ENCODE measurements at places on chromosomes 12 and 14.
A peak's percentile ranks its signal among the peaks of the same experiment; 100 is the strongest.

DNA sequence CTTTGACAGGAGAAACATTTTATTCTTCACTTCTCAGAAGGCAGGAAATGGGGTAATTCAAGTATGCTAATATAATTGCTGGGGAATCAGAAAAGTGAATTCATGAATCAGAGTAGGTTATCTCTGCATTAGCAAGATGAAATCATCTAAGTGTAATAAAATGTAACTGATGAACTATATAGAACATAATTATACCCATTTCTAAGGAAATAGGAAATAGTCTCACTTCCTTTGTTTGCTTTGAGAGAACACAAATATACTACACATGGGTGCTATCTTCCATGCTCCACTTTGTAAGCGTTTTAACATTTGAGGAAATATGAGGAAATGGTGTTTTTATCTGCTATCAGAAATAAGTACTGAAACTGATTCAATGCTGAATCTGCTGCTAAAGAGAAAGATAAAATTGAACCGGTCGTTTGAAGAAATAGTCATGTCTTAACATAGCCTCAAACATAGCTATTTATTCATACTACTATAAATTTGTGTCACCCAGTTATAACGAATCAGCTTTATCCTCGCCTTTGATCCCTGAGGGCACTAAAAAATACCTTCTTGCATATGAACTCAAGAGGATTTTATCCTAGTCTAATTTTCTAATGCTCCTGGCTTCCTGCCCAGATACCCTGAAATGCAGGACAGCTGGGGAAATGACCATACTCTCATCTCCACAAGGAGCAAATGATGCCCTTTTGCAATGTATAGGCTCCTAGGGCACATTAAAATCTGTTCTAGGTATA is 696.0 kb downstream of the C12orf50 start:
- ATAC-seq = no peak

DNA sequence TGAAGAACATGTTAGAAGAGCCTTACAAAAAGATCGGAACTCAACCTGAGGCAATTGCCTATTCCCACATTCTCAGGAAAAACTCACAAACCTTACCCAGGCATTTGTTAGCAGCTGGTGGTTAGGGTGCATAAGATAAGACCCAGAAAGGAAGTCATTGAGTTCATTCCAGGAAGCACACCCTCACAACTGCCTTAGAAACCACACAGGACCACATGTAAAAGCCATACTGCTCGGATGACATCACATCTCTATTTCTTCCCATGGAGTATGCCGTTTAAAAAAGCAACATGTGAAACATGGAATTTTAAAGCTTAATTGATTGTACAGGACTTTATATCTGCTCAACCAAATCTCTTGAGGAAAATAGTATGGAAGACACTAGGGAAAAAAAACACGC is 411.2 kb downstream of the DAD1 start:
- ATAC-seq = peak; percentile 54

DNA sequence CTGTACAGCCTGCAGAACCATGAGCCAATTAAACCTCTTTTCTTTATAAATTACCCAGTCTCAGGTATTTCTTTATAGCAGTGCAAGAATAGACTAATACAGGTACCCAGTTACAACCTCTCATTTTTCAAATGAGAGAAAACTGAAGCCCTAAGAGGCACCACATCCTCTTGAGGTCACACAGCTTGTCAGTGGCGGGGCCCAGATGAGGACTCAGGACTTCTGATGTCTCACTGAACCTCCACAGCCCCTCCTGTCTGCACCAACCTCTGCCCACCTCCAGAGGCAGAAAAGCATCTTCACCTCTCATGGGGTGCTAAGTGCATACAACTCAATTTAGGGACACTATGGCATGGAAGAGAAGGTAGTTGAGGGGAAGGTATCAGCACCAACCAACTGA is 120.7 kb downstream of the CRACR2A start:
- peak; percentile 56 for ATAC-seq

GRCh38 chr12:68873316-68873715 is 59.7 kb downstream of the CPM start:
- ATAC-seq = no peak

DNA sequence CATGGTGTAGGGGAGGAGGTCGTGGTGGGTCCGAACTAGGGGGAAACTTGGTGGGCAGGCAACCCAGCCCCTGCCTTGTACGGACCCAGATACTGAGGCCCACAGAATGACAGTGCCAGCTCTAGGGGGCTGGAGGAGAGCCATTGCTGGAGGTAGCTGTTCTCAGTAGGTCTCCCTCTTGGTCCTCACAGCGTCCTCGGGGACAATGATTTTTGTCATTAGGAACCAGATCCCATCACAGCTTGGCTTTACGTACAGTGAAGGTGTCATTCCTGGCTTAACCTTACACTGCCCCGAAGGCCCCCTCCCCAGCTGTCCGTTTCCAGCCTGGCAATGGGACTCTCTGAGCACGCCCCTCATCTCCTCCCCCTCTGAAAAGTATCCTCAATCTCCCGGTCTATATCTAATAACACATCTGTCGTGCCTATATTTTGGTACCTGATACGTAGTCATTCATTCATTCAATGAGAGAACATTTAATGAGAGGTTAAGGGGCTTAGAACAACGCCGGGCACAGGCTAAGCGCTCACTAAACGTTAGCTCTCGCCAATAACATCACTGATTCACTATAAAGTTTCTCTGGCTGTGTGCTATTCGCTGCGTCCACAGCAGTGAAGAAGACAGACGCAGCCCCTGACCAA is 597 bp upstream of the DYNC1H1 start:
- ATAC-seq = no peak

GRCh38 chr14:82642425-82642824 is 1108.8 kb upstream of the SEL1L start:
- ATAC-seq = no peak

DNA sequence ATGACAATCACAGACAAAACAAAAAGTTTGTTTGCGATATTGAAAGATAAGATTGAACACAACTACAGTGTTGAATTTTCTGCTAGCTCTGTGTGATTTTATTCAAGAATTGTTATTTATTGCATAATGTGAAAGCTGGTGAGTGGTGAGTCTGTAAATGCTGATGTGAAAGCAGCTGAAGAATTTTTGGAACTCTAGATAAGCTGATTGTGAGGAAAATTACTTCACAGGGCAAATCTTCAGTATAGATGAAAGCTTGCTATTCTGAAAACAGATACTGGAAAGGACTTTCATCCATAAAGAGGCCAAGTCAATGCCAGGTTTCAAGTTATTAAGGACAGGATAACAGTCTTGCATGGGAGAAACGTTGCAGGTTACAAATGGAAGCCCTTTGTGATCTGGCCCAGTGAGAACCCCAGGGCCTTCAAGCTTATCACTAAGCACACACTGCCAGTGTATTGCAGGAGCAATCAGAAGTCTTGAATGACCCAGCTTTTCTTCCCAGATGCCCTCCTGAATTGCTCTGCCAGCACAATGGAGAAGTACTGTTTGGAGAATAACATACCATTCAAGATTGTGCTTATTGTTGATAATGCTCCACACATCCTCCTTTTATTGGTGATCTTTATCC is 153.7 kb downstream of the PCNX1 start:
- ATAC-seq = no peak

- ATAC-seq = no peak
These were observed 775 bp downstream of the NEMF start for GRCh38 chr14:49851813-49852212.

- no peak for ATAC-seq
These were observed 2.9 kb upstream of the HMGA2 start for GRCh38 chr12:65821336-65821735.

- ATAC-seq = no peak
These were observed 66.8 kb upstream of the CFL2 start for GRCh38 chr14:34781242-34781641.

DNA sequence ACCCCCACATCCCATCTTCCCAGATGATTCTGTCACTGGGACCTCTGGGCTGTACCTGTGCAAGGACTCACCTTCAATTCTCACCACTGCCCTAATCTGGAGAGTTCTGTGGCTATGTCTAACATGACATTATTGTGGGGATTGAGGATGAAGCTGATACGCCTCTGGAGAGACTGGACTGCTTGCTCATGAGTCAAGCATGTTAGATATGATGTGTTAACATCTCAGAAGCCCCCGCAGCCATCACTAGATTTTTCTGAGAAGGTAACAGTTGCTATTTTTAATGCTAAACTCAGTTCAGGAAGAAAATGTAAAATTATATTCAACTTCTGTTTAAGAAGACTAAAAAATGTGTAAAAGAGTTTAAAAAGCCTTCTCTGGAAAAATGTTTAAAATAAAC is 25.7 kb downstream of the JKAMP start:
- no peak for ATAC-seq

DNA sequence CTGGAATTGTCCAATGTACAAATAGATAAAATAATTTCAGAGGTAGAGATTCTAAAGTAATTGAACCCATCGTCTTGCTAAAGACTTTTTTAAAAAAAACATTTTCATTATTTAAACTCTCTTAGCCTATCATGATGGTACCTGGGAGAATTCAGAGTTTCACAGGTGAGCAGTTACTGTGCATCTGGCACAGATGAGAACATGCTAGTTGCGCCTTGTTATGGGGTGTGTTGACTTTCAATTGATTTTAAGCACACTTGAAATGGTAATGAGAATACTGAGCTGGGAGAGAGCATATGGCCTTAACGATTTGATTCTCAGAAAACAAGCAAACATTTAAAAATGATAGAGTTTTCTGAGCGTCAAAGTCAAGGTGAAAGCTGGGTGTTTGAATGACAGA is 66.6 kb downstream of the FLRT2 start:
- ATAC-seq = no peak

- no peak for ATAC-seq
These were observed 191.0 kb downstream of the FBXL14 start for GRCh38 chr12:1403417-1403816.

- no peak for ATAC-seq
These were observed 198.2 kb downstream of the AACS start for GRCh38 chr12:125263385-125263784.

- no peak for ATAC-seq
These were observed 55.5 kb downstream of the PPP2R5E start for GRCh38 chr14:63487724-63488123.

DNA sequence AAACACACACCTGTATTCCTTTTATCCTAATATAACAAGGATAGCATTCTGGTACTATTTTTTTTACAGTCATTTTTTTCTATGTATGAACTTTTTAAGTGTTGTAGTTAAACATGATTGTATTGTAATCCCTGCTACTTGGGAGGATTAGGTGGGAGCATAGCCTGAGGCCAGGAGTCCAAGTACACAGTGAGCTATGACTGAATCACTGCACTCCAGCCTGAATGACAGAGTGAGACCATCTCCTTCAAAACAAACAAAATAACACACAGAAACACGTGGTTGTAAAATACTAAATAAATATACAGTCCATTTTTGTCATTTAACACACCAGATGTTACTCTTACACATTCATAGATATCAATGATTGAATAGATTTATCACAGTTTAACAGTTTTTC is 56.9 kb downstream of the MAP4K5 start:
- no peak for ATAC-seq

GRCh38 chr12:93634416-93634815 is 42.8 kb upstream of the CRADD start:
- no peak for ATAC-seq
